Skin of body (tissue), 3 donors: ENCODE measurements at places on chromosomes 2 and 18. TPM values are rescaled to one million over a fixed set of nuclear protein-coding genes. Genes with fewer than 3 reads are reported as not detected.

DNA sequence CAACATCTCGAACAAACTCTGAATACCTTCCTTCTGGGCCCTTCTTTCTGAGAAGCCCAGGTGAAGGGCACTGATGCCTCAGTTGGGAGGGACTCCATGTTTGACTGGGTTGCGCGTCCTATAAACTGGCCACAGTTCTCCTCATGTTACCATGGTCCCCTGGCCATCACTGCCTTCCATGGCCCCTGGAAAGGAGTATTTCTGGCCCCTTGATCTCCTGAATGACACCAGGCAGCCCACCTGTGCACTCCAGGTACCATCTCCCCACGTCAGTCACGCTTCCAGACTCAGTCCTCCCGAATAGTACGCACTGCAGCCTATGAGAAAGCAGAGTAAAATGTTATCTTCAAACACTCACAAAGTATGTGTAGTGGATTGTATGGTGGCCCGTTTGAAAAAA is 73.9 kb downstream of the ACKR3 start:
- no peak for DNase-seq

DNA sequence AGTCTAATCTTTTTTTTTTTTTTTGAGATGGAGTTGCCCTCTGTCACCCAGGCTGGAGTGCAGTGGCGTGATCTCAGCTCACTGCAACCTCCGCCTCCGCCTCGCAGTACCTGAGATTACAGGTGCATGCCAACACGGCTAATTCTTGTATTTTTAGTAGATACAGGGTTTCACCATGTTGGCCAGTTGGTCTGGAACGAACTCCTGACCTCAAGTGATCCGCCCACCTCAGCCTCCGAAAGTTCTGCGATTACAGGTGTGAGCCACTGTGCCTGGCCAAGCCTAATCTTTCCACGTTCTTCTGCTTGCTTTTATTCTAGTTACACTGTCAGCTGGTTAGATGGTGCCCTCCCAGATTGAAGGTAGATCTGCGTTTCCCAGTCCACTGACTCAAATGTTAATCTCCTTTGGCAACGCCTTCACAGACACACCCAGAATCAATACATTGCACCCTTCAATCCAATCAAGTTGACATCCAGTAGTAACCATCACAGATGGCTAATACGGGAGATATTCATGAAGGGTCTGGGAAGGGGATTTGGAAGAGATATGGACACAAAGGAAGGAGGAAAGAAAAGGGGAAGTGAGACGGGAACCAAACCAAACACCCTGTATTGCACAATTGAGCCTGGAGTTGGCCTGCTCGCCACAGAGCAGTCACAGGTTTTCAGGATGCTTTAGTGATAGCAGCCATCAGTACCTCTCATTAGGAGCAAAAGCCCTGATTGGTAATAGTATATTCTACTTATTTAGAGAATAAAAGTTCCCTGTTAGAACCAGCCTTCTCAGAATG is 229.8 kb downstream of the PIK3C3 start:
- DNase-seq, result no peak

DNA sequence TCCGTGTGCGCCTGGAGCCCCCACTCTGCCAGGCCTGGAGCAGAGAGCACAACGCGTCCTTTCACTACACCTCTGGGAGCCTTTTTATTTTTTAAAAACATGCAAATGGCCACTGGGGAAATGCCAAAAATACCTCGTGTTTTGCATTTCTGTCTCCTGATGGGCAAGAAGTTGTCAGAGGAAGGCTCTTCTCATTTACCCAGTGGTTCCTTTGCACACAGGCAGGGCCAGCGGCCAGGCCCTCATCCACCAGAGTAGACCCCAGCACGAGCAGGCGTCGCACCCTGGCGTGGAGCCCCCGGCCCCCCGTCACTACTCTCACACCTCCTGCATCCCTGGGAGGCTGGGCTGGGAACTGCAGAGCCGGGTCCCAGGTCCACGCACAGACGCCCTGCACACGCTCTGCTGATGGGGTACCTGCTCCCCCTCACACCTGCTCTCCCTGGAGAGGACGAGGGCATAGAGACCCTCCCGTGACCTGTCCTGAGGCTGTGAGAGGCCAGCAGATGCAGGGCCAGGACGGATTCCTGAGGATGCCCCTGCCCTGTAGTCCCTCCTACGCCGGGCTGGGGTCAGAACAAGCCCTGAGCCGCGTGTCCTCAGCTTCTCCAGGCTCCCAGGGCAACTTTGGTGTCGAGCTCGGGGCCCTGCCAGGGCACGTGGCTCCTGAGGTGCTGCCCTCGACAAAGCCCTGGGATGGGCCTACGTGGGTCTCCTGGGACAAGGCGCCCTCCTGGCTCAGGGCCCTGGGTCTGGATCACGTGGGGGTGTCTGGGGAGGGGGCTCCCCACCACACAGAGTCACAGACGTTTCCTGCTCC is 65.0 kb downstream of the NFATC1 start:
- DNase-seq, result no peak

DNA sequence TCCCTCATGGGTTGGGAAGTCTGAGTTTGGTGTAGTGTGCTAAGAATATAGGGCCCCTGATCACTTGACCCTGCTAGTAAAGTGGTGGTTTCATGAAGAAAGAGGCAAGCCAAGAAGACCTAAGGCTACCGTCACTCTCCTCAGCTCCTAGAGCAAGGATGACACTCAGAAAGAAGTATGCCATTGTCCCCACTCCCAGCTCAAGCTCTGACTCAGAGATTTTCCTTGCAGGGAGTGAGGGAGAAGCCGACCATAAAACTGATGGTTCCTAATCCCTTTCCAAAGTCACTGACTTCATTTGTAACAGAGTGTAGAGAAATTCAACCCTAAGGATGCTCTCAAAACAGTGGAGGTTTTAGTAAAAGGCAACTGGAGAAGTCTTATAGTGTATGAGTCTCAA is 80.9 kb downstream of the ICA1L start:
- DNase-seq, result no peak

DNA sequence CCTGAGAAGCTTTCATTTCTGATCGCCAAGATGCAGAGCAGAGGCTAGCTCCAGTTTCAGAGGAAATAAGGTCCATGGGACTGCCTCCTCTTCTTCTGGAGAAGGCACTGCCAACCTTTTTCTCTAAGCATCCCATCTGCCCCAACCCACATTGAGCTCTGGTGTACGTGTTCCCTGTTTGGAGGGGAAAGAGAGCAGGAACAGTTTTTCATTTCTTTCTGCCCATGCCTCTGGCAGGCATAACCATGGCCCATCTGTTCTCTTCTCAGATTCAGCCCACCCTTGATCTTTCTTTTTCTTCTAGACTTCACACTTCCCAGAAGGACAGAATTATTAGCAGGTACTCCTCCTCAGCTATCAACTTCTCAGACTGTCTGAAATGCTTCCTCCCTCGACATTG is 1110.3 kb upstream of the KLHL29 start:
- no peak for DNase-seq

GRCh38 chr2:173874003-173874893 is 90.9 kb downstream of the SP3 start:
- DNase-seq, result no peak

- peak; percentile 8 for DNase-seq
Measured at GRCh38 chr2:171412571-171413175, 21.1 kb downstream of the METTL8 start.

GRCh38 chr2:73283545-73284295 is 558 bp downstream of the FBXO41 start:
- no peak for DNase-seq

- no peak for DNase-seq
Measured at GRCh38 chr18:57443702-57444101, 8.5 kb downstream of the ONECUT2 start.

- DNase-seq, result no peak
Measured at GRCh38 chr2:222998459-222998858, 53.5 kb upstream of the KCNE4 start.

DNA sequence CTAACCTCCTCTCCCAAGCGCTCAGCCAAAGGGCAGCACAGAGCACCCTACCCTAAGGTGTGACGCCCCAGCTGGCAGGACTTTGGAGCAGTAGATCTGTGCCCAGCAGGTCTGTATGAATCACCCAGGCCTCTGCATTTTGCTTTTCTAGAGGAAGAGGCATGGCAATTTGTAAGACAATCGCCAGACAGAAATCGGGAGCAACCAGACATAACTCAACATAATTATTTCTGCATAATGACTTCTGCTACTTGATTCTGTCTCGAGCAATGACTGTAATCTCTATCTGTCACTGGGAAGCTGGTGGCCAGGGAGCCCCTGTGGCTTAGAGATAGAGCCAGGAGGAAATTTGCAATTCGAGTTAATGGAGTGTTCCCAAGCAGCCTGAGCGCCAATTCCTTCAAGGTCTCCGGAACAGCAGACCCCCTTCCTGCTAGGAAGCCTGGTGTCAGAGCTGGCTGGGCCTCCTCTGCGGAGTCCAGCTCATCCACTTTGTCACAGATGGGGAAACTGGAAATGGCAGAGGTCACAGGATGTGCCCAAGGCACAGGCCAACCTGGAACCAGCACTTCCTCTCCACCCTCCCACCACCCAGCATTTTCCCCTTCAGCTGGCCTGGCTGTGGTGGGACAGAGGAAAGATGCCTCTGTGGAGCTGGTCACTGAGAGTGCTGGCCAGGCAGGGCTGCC is 55.0 kb downstream of the ODC1 start:
- DNase-seq, result no peak

GRCh38 chr2:168524005-168524404 is 67.9 kb downstream of the CERS6 start:
- no peak for DNase-seq

- DNase-seq, result no peak
Measured at GRCh38 chr2:86445436-86445835, 4.3 kb downstream of the KDM3A start.

GRCh38 chr2:73386342-73386868 is 769 bp downstream of the ALMS1 start:
- peak; percentile 38 for DNase-seq

- DNase-seq, result no peak
Measured at GRCh38 chr2:231321556-231322334, 73.8 kb upstream of the B3GNT7 start.

DNA sequence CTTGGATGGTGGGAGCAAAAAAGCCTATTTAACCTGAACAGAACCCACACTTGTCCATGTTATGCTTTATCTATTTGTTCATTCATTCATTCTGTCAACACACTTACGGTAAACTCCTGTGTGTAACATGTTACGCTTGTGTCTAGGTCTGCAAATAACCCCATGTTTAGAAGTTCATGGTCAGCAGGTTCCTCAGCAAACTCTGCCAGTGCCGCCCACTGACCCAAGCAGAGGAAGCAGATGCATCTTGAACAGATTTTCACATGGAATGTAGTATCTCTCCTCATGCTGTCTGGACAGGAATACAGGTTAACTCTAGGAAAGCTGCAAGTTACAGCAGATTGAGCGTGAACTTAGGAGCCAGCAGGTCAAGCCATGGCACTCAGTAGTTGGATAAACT is 213.7 kb upstream of the COPS8 start:
- no peak for DNase-seq

- no peak for DNase-seq
Measured at GRCh38 chr2:115165529-115166109, 723.2 kb downstream of the DPP10 start.

DNA sequence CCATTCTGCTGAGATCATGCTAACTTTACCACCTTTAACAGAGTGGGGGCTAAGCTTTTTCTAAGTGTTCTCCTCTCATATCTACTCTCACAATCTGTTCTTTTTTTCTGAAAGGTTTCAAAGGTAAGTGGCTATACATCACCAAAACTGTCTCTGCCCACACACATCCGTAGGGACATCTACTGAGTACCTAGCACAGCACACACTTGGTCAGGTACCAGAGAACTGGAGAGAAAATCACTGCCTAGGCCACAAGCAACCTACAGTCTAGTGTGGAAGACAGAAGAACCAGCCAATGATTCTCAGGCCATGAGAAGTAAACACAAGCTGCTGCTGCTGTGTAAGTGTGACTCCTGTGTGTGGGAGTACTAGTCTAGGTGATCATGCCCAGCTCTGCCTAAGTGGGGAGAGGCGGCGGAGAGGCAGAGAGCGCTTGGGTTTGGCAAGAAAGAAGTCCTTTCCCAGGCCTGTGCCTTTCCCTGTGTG is 176.1 kb upstream of the ZFP36L2 start:
- no peak for DNase-seq

GRCh38 chr18:24273596-24273995 is 124.0 kb downstream of the OSBPL1A start:
- no peak for DNase-seq

DNA sequence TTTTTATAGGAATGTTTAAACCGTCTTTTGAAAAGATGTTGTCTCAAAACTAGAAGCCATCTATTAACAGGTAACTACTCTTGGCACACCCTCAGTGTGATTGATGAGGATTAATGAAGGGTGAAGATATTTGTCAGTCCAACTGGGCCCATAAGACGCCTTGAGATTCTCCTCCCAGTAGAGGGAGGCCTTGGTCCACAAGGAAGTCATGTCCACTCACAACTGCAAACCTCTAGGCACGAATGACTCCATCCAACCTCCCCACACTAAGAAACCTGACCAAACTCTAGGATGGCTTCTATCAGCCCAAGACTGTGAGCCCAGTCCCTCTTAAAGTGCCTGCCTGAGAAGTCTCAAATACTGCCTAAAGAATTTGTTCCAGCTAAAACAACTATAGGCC is 19.2 kb upstream of the GRP start:
- DNase-seq, result no peak

GRCh38 chr2:236284208-236284607 is 20.0 kb upstream of the ASB18 start:
- DNase-seq, result no peak

DNA sequence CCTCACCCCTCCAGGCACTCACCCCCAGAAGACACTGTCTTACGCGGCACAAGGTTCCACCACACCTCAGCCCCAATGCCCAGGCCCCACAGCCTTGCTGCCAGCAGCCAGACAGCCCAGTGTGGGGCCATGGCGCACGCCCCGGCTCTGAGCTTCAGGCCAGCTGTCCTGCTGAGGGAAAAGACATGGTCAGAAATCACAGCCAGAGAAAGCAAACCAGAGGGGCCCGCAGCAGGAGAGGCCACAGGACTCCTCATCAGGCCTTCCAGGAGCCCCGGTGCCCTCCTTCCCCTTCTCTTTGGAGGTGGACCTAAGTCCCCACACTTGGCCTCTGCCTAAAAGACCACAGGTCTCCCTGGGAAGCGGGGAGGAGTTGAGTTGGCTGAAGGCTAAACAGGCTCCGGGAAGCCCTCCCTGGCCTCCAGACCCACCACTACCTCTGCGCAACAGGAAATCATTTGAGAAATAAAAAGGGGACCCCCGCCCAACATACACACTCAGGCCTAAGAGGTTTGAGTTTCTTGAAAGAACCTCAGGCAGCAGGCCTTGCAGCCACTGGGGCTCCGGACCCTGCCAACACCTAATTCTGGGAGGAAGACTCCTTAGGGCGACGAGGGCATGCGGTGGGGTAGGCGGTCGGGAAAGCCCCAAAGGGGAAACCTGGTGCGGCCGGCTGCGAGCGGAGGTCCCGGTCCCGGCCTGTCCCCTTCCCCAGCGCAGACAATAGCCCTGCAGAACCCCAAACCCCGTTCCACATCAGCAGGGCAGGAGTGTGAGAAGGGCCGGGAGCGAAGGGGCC is 1.9 kb downstream of the SEMA4C start:
- DNase-seq, result no peak

- no peak for DNase-seq
Measured at GRCh38 chr2:20625491-20626391, 25.2 kb downstream of the HS1BP3 start.

The CFC1 gene
- total RNA-seq, result not detected

The ATOH8 gene
- total RNA-seq, result 5.2 TPM

The OTX1 gene
- 1.1 TPM for total RNA-seq

The CCDC141 gene
- total RNA-seq, result 6.0 TPM

The SNED1 gene
- 9.7 TPM for total RNA-seq

The LYPD6 gene
- total RNA-seq, result 5.1 TPM

The PSD4 gene
- total RNA-seq, result 12.9 TPM

The MOGAT1 gene
- total RNA-seq, result 2.5 TPM
